ENCODE measurements at places on chromosomes 11 and 22.

DNA sequence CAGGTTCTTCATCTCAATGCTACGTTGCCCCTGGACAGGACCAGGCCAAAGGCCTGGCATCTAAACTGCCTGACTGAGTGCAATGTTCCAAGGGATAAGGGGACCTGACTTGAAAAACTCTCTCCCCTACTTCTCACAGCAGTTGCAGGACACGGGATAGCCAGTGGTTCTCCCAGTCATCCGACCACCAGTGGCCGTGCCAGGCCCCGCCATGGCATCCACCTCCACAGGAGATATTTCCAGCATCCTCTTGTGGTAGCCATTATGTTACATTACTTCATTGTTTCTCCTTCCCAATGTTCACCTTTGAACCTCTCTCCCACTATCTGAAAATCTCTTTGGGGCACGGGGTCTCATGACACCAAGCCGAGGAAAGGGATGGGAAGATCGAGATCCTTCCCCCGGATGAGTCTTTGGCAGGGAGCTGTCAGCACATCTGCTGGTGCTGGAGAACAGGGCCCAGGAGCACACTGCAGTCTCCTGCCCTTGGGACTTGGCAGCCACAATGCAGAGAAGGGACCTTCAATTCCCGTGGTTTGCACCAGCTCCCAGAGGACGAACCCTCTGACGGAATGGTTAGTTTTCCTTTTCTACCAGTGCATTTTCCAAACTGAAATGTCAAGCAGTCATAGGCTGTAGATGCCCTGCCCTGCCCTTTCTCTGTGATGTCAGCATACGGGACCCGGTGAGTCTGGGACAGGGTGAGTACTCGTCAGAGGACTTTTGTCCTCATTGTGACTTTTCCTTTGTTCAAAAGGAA, 121.2 kb downstream of the ETS1 start:
- peak overlapping the region; percentile 95 for H3K4me3 ChIP-seq
- H3K27me3 ChIP-seq = no peaks in the 10 kb centered on the region
- DNase-seq = no peak
- peaks cover 90% of the 10 kb centered on the region for H3K36me3 ChIP-seq
- H3K27ac ChIP-seq = peak overlapping the region; percentile 100
- H3K4me1 ChIP-seq = peaks cover 100% of the 10 kb centered on the region

- H3K36me3 ChIP-seq = no peaks in the 10 kb centered on the region
- H3K27me3 ChIP-seq = no peaks in the 10 kb centered on the region
- no peak overlapping the region for H3K4me3 ChIP-seq
- no peaks in the 10 kb centered on the region for H3K4me1 ChIP-seq
- no peak for DNase-seq
Observed at GRCh38 chr22:28464127-28464526, 215.5 kb downstream of the TTC28 start.

GRCh38 chr11:59755701-59756557, 753 bp downstream of the STX3 start:
- H3K27me3 ChIP-seq = peaks cover 8% of the 10 kb centered on the region
- peak; percentile 39 for DNase-seq
- peak overlapping the region; percentile 62 for H3K27ac ChIP-seq
- no peaks in the 10 kb centered on the region for H3K36me3 ChIP-seq
- peaks cover 27% of the 10 kb centered on the region for H3K4me1 ChIP-seq
- H3K4me3 ChIP-seq = peak overlapping the region; percentile 81

GRCh38 chr11:96540875-96541274, 151.1 kb downstream of the JRKL start:
- DNase-seq = no peak
- no peak overlapping the region for H3K4me3 ChIP-seq
- no peaks in the 10 kb centered on the region for H3K4me1 ChIP-seq
- H3K36me3 ChIP-seq = no peaks in the 10 kb centered on the region

GRCh38 chr11:45625611-45626010, 39.8 kb downstream of the CHST1 start:
- peaks cover 27% of the 10 kb centered on the region for H3K27me3 ChIP-seq
- H3K27ac ChIP-seq = no peak overlapping the region
- H3K36me3 ChIP-seq = peaks cover 3% of the 10 kb centered on the region
- DNase-seq = no peak
- no peak overlapping the region for H3K4me3 ChIP-seq

DNA sequence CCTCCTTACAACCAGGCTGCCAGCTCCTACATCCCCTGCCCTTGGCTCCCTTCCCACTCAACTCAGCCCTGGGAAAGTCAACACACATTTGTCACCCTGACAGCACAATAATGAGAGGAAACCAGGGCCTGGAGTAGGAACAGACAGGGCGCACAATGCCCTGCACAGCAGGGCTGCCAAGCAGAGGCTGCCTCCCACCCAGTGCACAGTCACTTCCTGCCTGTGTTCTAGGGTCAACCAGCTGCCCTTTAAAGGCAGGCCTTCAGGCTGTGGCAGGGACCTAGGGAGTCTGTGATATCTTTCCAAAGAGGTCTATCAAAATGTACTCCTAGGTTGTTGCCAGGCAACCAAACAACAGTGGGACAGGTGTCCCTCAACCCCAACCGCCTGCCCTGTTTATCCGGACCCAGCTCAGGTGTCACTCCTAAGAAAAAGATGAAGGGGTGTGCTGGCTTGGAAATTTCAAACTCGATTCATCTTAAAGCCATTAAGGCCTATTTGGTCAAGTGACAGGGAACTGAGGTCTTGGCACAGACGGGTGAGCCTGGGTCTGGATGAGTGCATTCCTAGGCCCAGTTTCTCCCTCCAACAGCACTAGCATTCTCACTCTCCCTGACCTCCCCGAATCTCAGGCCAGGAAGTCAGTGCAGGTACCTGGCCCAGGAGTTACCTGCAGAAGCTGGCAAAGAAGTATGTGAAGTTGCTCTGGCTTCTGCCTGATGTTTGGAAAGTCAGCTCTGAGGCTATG, 110.3 kb upstream of the PITPNB start:
- no peaks in the 10 kb centered on the region for H3K36me3 ChIP-seq
- H3K4me3 ChIP-seq = no peak overlapping the region
- no peaks in the 10 kb centered on the region for H3K27me3 ChIP-seq

DNA sequence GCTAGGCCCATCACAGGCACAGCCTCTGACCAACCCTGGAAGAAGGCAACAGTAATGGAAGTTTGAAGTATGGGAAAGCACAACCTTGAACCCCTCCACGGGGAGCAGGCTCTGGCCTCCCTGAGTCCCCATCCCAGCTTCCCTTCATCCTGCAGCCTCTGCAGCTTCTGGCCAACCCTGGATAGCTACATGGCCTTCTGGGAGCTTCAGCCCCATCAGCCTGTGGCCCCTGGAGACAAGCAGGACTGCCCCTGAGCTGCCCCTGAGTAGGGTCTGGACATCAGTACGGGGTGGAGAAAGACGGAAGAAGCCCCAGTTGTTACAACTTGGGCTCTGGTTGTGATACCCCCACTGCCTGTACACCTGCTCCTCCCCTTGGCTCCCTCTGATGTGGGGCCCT, 113.8 kb upstream of the CD82 start:
- no peak overlapping the region for H3K4me3 ChIP-seq
- no peak for DNase-seq
- no peaks in the 10 kb centered on the region for H3K4me1 ChIP-seq
- H3K36me3 ChIP-seq = no peaks in the 10 kb centered on the region
- no peaks in the 10 kb centered on the region for H3K27me3 ChIP-seq
- H3K27ac ChIP-seq = no peak overlapping the region

DNA sequence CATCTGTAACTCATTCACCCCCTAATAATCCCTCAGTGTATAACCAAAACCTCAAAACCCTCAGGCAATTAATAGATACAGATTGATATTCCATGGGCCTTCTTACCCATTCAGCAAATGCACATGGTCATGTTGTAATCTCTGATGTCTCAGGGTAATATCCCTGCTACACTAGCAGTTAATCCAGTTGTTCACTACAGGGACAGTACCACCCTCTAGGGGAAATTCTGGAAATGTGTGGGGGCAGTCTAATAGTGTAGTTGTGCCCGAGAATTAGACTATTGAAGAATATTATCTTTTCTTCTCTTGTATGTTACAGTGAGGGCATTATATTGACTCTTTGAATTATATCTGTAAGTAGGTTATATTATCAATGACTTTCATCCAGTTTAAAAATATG, 175.4 kb downstream of the CWF19L2 start:
- no peak overlapping the region for H3K4me3 ChIP-seq
- DNase-seq = no peak
- H3K27me3 ChIP-seq = no peaks in the 10 kb centered on the region

DNA sequence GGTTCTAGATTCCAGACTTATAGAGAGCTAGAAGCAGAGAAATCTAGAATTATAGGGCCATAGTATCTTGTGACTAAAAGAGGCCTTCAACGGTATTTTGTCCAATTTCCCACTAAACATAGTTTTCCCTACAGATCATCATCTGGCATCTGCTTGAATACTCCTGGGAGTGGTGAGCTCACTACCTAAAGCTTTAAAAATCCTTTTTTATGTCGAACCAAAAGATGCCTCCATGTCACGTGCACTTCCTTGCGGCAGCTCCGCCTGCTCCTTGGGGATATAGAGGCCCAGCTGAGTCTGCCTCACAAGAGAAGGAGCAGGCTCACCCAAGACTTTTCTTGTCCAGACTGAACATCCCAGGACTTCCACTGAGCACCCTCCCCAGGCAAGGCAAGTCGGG, 4.3 kb upstream of the MB start:
- no peak overlapping the region for H3K27ac ChIP-seq
- DNase-seq = no peak
- no peaks in the 10 kb centered on the region for H3K36me3 ChIP-seq
- H3K4me3 ChIP-seq = no peak overlapping the region

DNA sequence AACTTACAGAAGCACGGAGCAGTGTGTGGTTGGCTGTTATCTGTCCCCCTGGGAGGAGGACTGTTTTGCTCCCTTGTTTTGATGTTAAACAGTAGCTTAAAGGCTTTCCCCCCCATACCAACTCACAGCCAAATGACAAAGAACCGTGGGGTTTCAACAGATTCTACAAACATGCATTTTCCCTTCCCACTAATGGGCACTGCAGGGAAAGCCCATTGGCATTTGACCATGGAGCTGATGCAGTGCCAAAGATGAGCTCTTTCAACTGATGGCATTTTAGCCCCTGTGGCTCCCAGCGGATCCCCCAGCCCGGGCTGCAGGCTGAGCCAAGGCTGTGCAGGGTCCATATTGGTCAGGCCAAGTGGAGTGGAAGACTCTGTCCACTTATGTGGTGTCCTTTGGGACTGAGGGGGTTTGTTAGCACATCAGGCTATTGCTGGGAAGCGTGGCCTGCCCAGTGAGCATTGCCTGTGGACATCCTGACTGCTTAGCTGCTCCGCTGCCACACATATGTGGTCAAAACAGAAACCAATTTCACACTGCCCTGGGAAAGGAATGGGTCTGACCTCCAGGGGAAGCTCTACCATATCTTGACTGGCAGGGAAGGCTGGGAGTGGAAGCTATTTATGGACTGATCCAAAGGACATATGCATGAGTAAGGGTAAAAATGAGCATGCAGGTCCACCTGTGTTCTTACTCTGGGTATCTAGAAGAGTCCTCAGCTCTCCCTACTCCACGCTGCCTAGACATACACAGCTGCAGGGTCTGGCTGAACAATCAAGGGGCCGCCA, 116.4 kb upstream of the PARVA start:
- no peaks in the 10 kb centered on the region for H3K4me1 ChIP-seq
- H3K4me3 ChIP-seq = no peak overlapping the region
- H3K36me3 ChIP-seq = peaks cover 27% of the 10 kb centered on the region
- H3K27ac ChIP-seq = no peak overlapping the region
- H3K27me3 ChIP-seq = no peaks in the 10 kb centered on the region

DNA sequence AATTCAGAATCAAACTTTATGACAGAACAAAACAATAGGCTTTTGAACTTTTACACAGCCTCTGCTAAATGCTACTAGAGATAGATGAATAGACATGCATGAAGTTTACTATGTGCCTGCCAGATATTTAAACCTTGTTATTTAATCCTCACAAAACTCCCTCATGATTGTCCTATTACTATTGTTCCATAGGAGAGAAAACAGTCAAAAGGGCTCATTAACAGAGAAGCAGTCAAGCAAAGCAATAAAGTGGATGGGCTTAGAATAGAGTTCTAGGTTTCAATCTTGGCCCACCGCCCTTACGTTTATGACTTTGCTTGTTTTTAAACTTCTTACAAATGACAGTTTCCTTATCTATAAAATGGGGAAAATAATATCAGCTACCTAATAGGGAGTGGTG, 12.9 kb downstream of the CWC15 start:
- H3K4me1 ChIP-seq = no peaks in the 10 kb centered on the region
- peaks cover 19% of the 10 kb centered on the region for H3K36me3 ChIP-seq
- no peaks in the 10 kb centered on the region for H3K27me3 ChIP-seq
- no peak overlapping the region for H3K4me3 ChIP-seq

DNA sequence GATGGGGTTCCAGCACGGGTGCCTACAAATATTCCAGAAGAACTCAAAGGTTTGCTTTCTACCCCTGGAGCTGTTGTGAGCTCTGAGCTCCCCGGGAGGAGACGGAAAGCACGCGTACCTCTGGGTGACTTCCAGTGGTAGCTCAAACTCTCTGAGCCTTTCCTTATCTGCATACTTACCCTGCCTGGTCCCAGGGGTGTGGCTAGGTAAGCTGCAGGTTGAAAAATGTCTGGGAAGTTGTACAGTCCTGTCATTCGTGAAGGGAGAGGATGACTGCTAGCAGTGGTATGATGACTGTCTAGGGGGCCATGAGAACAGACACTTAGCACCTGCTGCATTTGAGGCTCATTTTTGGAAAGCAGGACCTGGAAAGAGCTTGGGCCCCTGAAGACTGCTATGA, 111.5 kb downstream of the DSCAML1 start:
- no peak overlapping the region for H3K27ac ChIP-seq
- H3K4me1 ChIP-seq = no peaks in the 10 kb centered on the region
- no peak overlapping the region for H3K4me3 ChIP-seq
- H3K27me3 ChIP-seq = no peaks in the 10 kb centered on the region

DNA sequence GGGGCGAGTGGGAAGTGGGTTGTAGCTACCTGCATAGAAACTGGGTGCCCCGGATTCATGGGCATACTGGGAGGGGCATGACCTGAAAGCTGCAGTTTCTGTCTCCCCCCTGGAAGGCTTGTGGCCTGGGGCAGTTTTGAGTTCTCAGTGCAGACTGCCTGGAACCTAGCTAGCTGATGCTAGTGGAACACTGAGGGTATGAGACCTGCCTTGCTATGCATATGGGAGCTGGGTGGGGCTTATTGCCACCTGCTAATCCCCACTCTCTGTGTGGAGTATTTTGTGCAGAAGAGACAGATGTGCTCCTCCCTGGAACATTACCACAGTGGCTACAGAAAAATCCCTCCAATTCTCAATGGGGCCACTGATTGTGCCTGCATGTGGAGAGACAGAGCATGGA, 11.7 kb upstream of the OR56B4 start:
- no peak overlapping the region for H3K27ac ChIP-seq
- H3K4me3 ChIP-seq = no peak overlapping the region
- H3K27me3 ChIP-seq = peaks cover 19% of the 10 kb centered on the region
- peaks cover 1% of the 10 kb centered on the region for H3K36me3 ChIP-seq
- no peak for DNase-seq
- H3K4me1 ChIP-seq = no peaks in the 10 kb centered on the region

Measured in activated T-cell treated with anti-CD3 and anti-CD28 coated beads, Interleukin-2, amount 50 U/mL, for 72 hours (primary cell).